ENCODE measurements at places on chromosomes 7 and 10. TPM values are rescaled to one million over a fixed set of nuclear protein-coding genes. Genes with fewer than 3 reads are reported as not detected.

DNA sequence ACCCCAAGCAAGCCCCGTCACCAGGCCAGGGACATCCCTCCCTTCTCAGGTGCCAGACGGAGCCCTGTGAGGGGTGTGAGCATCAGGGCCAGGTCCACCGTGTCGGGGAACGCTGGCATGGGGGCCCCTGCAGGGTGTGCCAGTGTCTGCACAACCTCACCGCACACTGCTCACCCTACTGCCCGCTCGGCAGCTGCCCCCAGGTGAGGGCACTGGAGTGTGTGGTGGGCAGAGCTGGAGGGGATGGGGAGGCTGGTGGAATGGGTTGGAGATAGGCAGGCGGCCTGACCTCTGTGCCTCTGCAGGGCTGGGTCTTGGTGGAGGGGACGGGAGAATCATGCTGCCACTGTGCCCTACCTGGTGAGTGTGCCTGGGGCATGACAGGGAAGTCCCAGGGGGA is 19.9 kb upstream of the ZNF467 start:
- no peaks in the 10 kb centered on the region for H3K4me1 ChIP-seq
- H3K36me3 ChIP-seq = no peaks in the 10 kb centered on the region
- no peak overlapping the region for H3K4me3 ChIP-seq
- DNase-seq = no peak
- no peak overlapping the region for H3K27ac ChIP-seq

The FAM25C gene
- not detected for total RNA-seq

DNA sequence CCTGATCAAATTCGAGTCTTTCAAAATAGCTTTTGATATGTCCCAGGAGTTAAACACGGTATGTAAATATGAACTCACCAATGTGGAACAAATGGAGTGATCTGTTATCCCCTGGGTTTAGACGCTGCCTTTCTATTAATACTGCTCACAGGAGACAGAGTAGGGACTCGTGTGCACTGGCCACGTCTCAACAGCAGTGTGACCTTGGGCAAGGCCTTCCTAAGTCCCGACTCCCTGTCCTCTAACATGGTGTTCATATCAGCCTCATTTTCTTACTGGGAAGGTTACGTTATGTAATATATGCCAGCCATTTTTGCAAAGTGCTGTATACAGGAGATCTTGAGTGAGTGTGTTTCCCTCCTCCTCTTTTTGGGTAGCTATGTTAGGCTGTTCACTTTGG is 1.8 kb downstream of the WDR37 start:
- H3K4me1 ChIP-seq = peaks cover 57% of the 10 kb centered on the region
- H3K27ac ChIP-seq = peak overlapping the region; percentile 2
- DNase-seq = no peak
- no peaks in the 10 kb centered on the region for H3K27me3 ChIP-seq
- H3K36me3 ChIP-seq = peaks cover 19% of the 10 kb centered on the region

- H3K27ac ChIP-seq = no peak overlapping the region
- H3K4me3 ChIP-seq = no peak overlapping the region
- no peaks in the 10 kb centered on the region for H3K4me1 ChIP-seq
- no peak for DNase-seq
- H3K27me3 ChIP-seq = no peaks in the 10 kb centered on the region
Measured at GRCh38 chr7:112970771-112971170, 115.9 kb downstream of the GPR85 start.

GRCh38 chr7:27670177-27670576 is 7.5 kb upstream of the HIBADH start:
- no peaks in the 10 kb centered on the region for H3K4me1 ChIP-seq
- H3K27me3 ChIP-seq = no peaks in the 10 kb centered on the region
- DNase-seq = no peak
- H3K27ac ChIP-seq = no peak overlapping the region
- H3K36me3 ChIP-seq = no peaks in the 10 kb centered on the region
- H3K4me3 ChIP-seq = no peak overlapping the region

- no peak overlapping the region for H3K4me3 ChIP-seq
- H3K27me3 ChIP-seq = no peaks in the 10 kb centered on the region
- no peaks in the 10 kb centered on the region for H3K36me3 ChIP-seq
- H3K27ac ChIP-seq = no peak overlapping the region
Measured at GRCh38 chr7:109996411-109996810, 1094.5 kb upstream of the LRRN3 start.

DNA sequence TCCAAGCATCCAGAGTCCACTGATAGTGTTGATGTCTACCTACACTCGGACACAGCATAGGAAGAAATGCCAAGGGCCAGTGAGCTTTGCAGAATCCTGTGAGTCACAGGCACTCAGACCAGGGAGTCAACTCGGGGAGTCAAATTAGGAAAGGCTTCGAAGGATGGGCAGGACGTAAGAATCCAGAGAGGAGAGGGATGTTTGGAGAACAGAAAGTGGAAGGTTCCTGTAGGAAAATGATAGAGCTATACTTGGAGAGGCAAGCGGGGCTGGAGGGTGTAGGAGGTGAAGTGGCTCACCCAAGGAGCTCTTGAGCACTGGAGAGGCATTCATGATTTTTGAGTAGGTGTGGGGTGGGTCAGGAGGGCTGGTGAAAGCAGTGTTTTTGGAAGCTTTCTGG is 3.0 kb downstream of the ZYX start:
- no peak for DNase-seq
- H3K4me1 ChIP-seq = peaks cover 68% of the 10 kb centered on the region
- H3K27ac ChIP-seq = peak overlapping the region; percentile 6
- peaks cover 25% of the 10 kb centered on the region for H3K36me3 ChIP-seq

GRCh38 chr10:71272056-71272771 is 46.8 kb upstream of the SLC29A3 start:
- no peaks in the 10 kb centered on the region for H3K4me1 ChIP-seq
- no peaks in the 10 kb centered on the region for H3K27me3 ChIP-seq
- no peak for DNase-seq
- H3K27ac ChIP-seq = no peak overlapping the region
- no peaks in the 10 kb centered on the region for H3K36me3 ChIP-seq
- H3K4me3 ChIP-seq = no peak overlapping the region

The CTNNA3 gene
- total RNA-seq = not detected

DNA sequence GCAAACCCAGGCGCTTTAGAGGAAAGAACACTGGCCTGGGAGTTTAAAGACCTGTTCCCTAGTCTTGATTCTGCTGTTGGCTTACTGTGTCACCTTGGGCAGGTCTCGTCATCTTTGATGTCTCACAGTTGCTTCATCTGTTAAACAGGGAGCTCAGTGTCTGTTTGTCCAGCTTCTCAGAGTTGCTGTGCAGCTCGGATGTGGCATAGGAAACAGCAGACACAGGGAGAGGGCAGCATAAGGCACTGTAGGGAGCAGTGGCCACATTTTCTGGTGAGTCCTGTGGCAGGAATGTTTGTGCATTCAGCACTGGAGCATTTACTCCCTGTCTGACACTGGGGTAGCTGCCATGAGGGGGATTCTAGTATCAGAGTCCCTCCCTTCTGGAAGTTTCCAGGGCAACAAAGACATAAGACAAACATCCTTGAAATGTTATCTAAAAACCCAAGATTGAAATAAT is 2.0 kb downstream of the REPIN1 start:
- no peak overlapping the region for H3K27ac ChIP-seq
- no peak for DNase-seq
- peaks cover 20% of the 10 kb centered on the region for H3K36me3 ChIP-seq
- H3K4me3 ChIP-seq = no peak overlapping the region
- H3K27me3 ChIP-seq = no peaks in the 10 kb centered on the region

The FASTK gene
- total RNA-seq = 89.4 TPM

DNA sequence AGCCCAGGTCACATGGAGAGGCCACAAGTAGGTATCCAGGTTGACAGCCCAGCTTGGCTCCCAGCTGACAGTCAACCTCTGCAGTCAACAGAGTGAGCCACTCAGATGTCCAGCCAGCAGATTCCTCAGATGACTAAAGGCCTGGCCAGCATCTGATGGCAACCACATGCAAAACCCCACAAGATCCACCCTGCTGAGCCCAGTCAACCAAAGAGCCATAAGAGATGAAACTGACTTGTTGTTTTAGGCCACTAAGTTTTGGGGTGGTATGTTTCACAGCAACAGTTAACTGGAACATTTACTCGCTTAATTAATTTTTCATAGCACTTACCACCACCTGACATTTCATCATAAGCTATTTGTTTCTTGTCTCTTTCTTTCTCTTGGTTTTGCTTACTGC is 107.3 kb upstream of the KDM7A start:
- H3K36me3 ChIP-seq = no peaks in the 10 kb centered on the region
- no peak for DNase-seq
- no peak overlapping the region for H3K27ac ChIP-seq
- H3K4me3 ChIP-seq = no peak overlapping the region

The TMEM225B gene
- 2.0 TPM for total RNA-seq

GRCh38 chr7:94294471-94295131 is 100.1 kb upstream of the COL1A2 start:
- H3K4me3 ChIP-seq = no peak overlapping the region
- H3K4me1 ChIP-seq = no peaks in the 10 kb centered on the region
- DNase-seq = no peak
- H3K27ac ChIP-seq = no peak overlapping the region
- no peaks in the 10 kb centered on the region for H3K36me3 ChIP-seq

- H3K27ac ChIP-seq = peak overlapping the region; percentile 96
- no peaks in the 10 kb centered on the region for H3K36me3 ChIP-seq
- H3K4me1 ChIP-seq = peaks cover 66% of the 10 kb centered on the region
- DNase-seq = peak; percentile 68
Measured at GRCh38 chr7:150663802-150664494, 21.6 kb upstream of the GIMAP2 start.

- no peak for DNase-seq
- H3K27me3 ChIP-seq = no peaks in the 10 kb centered on the region
- H3K27ac ChIP-seq = no peak overlapping the region
- no peaks in the 10 kb centered on the region for H3K36me3 ChIP-seq
Measured at GRCh38 chr10:75497997-75498883, 66.8 kb downstream of the LRMDA start.

The IDI2 gene
- total RNA-seq = not detected

The VSTM4 gene
- total RNA-seq = 0.45 TPM

DNA sequence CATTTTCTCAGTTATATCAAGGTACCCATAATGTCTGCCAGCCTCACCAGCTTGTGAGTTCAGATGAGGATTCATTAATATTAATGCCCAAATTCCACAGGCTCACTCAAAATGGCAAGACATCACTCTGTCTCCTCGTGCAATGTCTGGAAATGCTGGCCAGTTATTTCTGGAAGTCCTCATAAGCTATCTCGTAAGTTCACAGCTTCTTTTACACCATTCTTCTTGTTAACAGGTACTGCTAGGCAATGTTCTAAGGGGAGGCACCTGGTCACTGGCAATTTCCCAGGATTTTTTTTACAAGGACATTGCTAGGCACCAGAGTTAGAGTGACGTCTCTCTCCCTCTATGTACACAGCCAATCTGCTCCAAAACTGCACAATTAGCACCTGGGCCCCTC is 80.2 kb upstream of the SEMA3C start:
- DNase-seq = no peak
- H3K4me3 ChIP-seq = no peak overlapping the region
- no peaks in the 10 kb centered on the region for H3K27me3 ChIP-seq
- H3K27ac ChIP-seq = no peak overlapping the region
- H3K4me1 ChIP-seq = no peaks in the 10 kb centered on the region

DNA sequence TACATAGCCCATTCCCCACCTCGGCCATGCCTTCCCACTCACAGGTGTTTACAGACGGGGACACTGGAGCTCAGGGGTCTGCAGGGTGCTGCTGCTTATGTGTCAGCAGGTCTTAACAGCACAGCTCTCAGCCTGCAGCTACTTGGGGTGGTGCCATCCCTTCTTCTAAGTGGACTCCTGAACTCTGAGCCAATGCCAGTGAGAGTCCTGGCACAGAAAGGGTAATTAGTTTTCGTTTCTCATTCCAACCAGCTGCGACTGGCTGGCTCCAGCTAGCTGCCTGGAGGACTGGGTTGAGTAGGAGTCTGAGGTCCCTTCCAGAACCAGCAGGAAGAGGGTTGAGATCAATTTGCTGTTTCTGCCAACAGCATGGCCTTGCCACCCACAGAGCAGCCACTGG is 88.3 kb upstream of the AGK start:
- no peaks in the 10 kb centered on the region for H3K27me3 ChIP-seq
- DNase-seq = no peak
- no peak overlapping the region for H3K27ac ChIP-seq
- no peaks in the 10 kb centered on the region for H3K4me1 ChIP-seq
- no peak overlapping the region for H3K4me3 ChIP-seq
- no peaks in the 10 kb centered on the region for H3K36me3 ChIP-seq

- no peak overlapping the region for H3K27ac ChIP-seq
- DNase-seq = no peak
- H3K4me3 ChIP-seq = no peak overlapping the region
- H3K4me1 ChIP-seq = peaks cover 6% of the 10 kb centered on the region
Measured at GRCh38 chr10:102763037-102763607, 19.4 kb downstream of the WBP1L start.

Measured in natural killer cell (primary cell).